ENCODE measurements at places on chromosomes 1 and 21.

DNA sequence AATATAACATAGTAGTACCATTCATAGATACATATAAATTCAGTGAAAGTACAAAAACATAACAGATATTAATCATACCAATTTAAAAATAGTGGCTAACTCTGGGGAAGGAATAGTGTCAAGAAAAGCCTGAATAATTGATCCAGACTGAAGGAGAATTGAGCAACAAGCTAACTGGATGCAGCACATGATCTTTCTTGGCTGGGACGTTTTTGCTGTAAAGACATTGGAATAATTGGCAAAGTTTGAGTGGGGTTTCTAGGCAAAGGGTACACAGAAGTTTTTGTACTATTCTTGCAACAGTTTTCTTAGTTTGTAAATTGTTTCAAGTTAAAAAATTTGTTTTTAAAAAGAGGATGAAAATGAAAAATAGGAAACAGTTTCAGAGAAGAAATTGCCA, 2.6 kb upstream of the SH3GLB1 start:
- no peak for DNase-seq

- DNase-seq = no peak
Observed at GRCh38 chr21:28480470-28480869, 512.2 kb downstream of the LTN1 start.

- DNase-seq = no peak
Observed at GRCh38 chr1:75115654-75116053, 18.5 kb upstream of the LHX8 start.

GRCh38 chr1:61504305-61504704, 220.6 kb downstream of the TM2D1 start:
- no peak for DNase-seq

GRCh38 chr1:50976111-50976889, 6.3 kb downstream of the CDKN2C start:
- DNase-seq = no peak

DNA sequence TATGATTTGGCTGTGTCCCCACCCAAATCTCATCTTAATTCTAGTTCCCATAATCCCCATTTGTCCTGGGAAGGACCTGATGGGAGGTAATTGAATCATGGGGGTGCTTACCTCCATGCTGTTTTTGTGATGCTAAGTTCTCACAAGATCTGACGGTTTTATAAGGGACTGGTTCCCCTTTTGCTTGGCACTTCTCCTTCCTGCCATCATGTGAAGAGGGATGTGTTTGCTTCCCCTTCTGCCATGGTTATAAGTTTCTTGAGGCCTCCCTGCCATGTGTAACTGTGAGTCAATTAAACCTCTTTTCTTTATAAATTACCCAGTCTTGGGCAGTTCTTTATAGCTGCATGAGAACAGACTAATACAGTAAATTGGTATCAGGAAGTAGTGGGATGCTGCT, 114.1 kb downstream of the ZNF648 start:
- no peak for DNase-seq

DNA sequence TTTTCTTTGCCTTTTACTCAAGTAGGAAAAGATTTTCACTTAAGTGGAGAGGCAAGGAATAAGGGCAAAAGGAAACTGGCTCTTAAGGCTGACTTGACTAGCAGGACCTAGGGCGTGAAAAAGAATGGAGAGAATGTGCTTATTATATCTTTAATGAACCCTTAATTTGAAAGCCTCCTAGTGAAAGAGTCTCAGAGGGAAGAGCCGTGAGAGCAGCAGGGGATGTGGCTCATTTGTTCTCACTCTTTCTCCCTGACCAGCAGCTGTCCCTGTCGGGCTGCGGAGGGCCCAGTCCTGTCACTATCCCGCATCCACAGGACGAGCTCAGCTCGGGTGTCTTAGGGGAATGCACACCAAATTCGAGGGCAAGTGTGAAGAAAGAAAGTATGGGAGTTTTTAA, 180.1 kb downstream of the EDEM3 start:
- DNase-seq = no peak
